Activated CD8-positive, alpha-beta memory T cell treated with anti-CD3 and anti-CD28 coated beads for 1 hour (primary cell): ENCODE measurements at places on chromosomes 1 and 21.

- DNase-seq = no peak
These were observed 31.1 kb downstream of the PADI6 start for GRCh38 chr1:17403081-17403480.

GRCh38 chr21:42161956-42162681 lies 56.8 kb upstream of the ABCG1 start:
- DNase-seq = no peak

GRCh38 chr1:44313265-44313918 lies 41.7 kb downstream of the ERI3 start:
- DNase-seq = no peak

GRCh38 chr1:89842567-89843272 lies 21.9 kb downstream of the LRRC8D start:
- no peak for DNase-seq

- DNase-seq = no peak
These were observed 12.9 kb upstream of the KPNA6 start for GRCh38 chr1:32094746-32095521.

- DNase-seq = no peak
These were observed 1.9 kb upstream of the DCAF6 start for GRCh38 chr1:167934426-167935215.

DNA sequence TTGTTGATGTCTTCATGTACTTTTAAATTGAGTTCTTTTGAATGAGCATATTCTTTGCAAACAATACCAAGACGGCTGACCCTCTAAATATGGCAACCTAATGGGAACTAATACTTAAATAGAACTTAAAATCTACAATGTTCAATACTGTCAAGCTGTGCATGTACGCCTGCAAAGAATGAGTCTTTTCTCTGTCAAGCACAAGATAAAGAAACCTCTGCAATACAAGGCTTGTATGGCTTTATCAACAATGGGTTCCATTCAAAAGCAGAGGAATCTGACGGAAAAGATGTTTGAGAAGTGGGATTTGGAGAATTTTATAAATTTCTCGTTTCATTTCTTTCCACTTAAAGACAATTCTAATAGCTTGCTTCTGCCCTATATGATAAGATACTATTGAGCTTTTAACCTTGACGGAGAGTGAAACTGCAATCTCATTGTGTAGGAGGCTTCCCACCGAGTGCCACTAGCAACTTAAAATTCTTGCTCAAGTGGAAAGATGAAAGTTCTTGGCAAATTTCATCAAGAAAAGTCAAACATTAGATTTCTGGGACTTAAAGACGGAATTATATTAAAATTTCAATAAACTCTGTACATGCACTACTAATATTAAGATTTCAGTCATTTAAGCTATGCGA lies 119.8 kb downstream of the RGS21 start:
- no peak for DNase-seq

GRCh38 chr1:163357378-163357777 lies 35.6 kb downstream of the NUF2 start:
- no peak for DNase-seq

- DNase-seq = no peak
These were observed 215.5 kb downstream of the KCNJ6 start for GRCh38 chr21:37700641-37701202.

- no peak for DNase-seq
These were observed 37.3 kb upstream of the TMEM125 start for GRCh38 chr1:43232482-43232881.

DNA sequence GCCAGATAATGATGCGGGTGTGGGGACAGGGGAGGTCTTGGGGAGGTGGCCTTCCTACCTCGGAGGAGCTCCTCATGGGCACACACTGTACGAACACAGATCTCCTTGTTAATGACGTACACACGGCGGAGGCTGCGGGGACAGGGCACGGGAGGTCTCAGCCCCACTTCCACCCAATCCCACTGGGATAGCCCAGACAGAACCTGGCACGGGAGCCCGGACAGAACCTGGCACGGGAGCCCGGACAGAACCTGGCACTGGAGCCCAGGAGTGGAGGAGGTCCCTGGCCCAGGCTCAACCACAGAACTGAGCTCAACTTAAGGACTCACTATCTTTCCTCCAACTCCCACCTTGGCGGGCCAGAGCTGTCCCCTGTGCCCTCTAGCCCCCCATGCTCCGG lies 5.2 kb downstream of the MFAP2 start:
- no peak for DNase-seq

DNA sequence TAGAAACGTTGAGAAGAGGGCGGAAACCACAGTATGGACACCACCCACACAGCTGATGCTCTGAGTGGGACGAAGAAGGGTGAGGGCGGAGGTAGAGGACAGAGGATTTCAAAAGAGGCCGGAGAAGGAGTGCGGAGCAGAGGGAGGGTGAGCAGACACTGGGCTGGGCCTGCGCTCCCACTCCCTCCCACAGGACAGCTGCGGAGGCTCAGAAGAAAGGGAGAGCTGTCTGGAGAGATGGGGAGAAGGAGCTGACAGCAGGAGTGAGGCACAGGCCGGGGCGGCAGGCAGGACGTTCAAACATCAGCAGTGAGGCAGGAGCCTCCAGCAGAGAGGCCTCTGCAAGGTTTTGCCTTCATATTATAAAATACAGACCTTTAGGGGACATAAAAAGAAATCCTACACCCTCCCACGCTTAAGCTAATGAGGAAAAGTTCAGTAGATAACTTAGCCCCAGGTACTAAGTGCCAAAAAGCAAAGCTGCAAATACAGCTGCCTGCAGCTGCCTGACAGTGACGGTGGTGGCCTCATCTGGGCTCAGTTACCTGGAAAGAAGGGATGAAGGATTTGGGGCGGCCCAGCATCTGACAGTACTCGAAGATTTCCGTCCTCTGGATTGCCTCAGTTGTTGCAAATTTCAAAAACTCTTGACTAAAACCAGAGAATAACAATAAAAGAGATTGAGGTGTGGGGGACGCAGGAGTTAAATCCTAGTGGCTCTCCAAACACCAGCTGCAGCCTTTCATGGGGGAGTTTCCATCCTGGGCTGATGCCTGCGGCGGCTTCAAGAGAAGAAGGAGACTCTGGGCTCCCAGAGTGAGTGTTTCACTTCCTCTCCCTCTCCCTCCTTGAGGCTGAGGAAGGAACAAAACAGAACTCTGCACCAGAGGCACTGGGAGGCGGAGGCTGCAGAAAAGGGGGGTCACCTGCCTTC lies 25.6 kb downstream of the SEC16B start:
- no peak for DNase-seq

- DNase-seq = no peak
These were observed 13.9 kb upstream of the SCMH1 start for GRCh38 chr1:41255978-41256377.

- no peak for DNase-seq
These were observed 89.9 kb upstream of the ADGRL2 start for GRCh38 chr1:81710857-81711256.

- DNase-seq = no peak
These were observed 109.1 kb downstream of the TIAM1 start for GRCh38 chr21:31234936-31235335.

DNA sequence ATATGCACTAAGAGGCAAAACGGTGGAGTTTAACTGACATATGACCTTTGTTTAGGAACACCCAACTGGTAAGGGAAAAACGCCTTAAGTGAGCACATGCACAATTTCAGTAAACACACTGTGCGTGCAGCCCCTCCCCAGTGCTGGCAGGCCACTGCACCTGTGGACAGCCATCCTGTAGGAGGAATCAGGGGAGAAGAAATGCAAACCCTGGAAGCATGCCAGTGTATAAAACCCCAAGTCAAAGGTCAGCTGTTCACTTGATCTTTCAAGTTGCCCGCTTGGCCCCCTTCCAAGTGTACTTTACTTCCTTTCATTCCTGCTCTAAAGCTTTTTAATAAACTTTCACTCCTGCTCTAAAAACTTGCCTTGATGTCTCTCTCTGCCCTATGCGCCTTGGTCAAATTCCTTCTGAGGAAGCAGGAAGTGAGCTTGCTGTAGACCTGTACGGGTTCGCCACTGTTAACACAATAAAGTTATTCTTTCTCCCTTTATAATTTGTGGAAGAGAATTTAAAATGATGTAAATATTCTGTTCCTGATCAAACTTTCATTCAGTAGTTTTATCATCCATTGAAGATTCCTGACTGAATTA lies 31.8 kb downstream of the USP25 start:
- DNase-seq = no peak

GRCh38 chr1:117173006-117173405 lies 37.7 kb downstream of the VTCN1 start:
- DNase-seq = no peak

DNA sequence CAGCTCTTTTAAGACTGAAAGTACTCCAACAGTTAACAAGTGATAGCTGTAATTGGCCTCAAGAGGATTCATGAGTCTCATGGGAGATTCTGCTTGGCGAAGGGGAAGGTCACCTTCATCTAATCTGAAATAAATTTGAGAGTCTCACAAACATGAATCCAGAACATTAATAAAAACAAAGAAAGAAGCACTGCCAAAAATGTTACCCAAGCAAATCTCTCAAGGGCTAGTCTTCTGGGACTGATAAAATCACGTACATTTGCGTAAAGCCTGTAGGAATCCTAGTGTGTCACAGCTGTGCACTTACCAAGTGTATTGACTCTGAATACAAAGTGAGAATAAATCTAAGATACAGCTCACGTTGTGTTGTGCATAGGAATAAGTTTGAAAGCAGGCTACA lies 21.2 kb upstream of the NUF2 start:
- DNase-seq = no peak

DNA sequence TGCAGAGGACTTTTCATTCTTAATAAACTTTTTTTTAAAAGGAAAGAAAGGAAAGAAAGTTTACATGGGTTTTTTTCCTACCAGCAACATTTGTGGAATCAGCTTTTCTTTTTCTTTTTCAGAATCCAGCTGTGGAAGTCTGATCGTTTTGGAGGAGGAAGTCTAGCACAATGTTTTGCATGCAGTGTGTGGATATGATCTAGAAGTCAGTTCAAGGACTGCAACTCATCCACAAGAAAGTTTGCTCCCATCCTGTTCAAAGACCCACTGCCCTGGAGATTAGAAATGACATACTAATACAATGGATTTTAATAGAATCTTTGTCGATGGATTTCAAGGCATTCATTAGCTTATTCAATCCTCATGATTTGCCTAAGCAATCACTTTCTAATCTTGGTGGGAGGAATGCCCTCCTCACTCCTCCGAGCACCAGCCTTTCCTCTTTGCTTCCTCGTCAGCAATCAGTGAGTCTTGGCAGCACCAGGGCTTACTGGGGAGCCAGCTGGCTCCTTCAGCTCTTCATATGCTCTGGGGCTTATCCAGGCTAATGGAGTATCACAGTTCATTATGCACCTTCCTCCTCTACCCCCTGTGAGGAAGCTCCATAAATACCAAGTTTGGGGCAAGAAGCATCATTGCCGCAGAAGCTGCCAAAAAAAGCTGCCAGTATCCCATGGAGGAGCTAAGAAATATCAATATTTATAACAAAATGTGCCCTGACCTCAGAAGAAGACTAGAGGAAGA lies 392.3 kb upstream of the PKN2 start:
- no peak for DNase-seq

GRCh38 chr1:29177022-29177705 lies 4.5 kb downstream of the SRSF4 start:
- DNase-seq = no peak

DNA sequence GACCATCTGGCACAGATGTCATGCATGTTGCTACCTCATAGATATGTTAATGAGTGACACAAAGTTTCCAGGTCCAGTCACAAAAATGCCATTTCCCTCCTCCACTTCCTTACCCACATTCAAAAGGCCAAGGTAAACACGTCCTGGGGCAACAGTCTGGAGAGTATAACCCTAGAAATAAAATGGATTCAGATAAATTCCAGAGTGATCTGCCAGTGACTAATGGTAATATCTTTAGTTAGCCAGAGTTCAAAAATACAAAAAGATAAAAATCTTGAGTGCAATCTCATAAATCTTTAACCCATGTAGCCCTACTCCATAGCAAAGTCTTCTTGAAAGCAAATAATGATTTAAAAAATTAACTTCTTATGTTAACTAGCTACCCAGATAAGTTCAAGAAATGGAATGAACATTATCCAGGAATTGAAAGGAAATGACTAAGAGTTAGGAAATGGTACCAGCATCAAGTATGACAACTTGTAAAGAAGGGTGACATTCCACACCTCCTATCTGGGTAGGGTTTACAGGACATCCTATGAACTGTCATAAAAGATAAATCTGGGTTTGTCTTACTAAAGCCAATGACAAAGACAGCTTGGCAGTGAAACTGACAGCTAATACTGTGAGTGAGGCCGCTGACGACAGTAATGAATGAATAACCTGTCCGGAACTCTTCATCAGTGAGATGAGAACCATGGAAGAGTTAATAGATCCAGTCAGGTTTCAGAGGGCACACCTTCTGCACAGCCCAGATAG lies 18.1 kb downstream of the RGS2 start:
- DNase-seq = no peak

DNA sequence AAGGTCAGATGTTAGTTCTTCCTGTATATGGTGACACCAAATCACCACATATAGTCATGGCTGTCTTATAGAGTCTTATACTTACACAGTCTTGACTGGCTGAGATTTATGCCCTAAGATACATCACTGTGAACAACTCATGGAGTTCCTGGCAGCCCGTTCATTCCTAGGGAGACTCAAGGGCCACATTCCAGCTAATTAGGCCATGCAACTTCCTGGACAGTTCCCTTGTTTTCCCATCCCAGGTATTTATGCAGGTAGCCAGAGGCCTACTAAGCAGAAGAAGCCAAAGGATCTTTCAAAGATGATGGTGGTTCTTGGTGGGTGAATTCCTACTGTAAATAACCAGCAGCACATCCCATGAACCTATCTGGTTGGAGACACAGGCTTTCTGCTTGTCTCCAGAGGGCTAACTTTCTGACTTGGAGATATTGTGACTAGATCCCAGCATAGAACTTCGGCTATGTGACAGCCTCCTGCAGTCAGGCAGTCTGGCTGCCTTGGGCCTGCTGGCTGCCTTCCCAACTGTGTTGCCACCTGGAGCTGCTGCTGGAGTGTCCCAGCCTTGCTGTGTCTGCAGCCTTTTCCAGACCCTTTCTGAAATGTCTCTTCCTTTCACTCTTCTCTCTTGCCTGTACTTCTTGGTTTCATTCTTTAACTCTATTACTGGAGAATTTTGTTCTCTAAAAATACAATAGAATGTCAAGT lies 283.8 kb downstream of the CACNA1E start:
- DNase-seq = no peak

DNA sequence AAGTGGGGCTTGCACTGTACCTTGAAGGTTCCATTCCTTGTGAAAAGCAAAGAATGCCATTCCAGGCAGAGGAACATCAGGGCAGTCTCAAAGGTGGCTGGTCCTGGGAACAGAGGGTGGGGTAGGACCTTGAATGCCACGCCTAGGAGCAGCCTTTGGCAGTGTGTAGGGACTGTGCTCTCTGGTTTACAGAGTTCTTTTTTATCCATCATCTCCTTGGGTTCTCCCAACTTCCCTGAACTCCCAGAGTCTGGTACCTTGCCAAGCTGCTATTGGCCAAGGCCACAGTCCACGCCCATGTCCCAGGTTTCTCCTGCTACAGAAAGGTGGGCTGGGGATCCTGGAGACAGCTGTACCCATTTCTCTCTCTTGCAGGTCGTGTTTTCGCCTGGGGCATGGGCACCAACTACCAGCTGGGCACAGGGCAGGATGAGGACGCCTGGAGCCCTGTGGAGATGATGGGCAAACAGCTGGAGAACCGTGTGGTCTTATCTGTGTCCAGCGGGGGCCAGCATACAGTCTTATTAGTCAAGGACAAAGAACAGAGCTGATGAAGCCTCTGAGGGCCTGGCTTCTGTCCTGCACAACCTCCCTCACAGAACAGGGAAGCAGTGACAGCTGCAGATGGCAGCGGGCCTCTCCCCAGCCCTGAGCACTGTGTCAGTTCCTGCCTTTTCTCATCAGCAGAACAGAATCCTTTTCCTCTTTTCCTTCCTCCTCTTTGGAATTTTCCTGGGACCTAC lies 15.3 kb upstream of the TRNAU1AP start:
- no peak for DNase-seq

- DNase-seq = no peak
These were observed 29.8 kb downstream of the COL6A1 start for GRCh38 chr21:46011267-46011967.
